ENCODE measurements at places on chromosomes 4 and X. TPM values are rescaled to one million over a fixed set of nuclear protein-coding genes. Genes with fewer than 3 reads are reported as not detected.

The ARHGEF38 gene
- 22.4 TPM for total RNA-seq

The BANK1 gene
- 2.0 TPM for total RNA-seq

The CFAP97 gene
- total RNA-seq: 19.5 TPM

The GNRHR gene
- total RNA-seq: not detected

The SFRP2 gene
- 12.5 TPM for total RNA-seq

The GASK1B gene
- 15.5 TPM for total RNA-seq

Data from body of pancreas (tissue), 4 donors.